Regular cardiac myocyte (primary cell): ENCODE measurements at places on chromosomes 13 and 19. TPM values are rescaled to one million over a fixed set of nuclear protein-coding genes. Genes with fewer than 3 reads are reported as not detected.

KIR3DL2 gene
- not detected in 2 replicates for total RNA-seq

HSH2D gene
- not detected in 2 replicates for total RNA-seq

ERICH4 gene
- total RNA-seq, result not detected in 2 replicates

ZNF784 gene
- total RNA-seq, result 2.3 and 3.4 TPM in 2 replicates

APLP1 gene
- total RNA-seq, result 12.7 and 14.8 TPM in 2 replicates

BRME1 gene
- total RNA-seq, result 1.2 and 1.4 TPM in 2 replicates

KRTDAP gene
- total RNA-seq, result not detected in 2 replicates

ATP4A gene
- not detected in 2 replicates for total RNA-seq

CA11 gene
- 0.58 and 2.5 TPM in 2 replicates for total RNA-seq

MIR17HG gene
- total RNA-seq, result 4.8 and 5.4 TPM in 2 replicates

VSTM1 gene
- not detected in 2 replicates for total RNA-seq

ZSCAN18 gene
- 30.1 and 76.4 TPM in 2 replicates for total RNA-seq

GRIN3B gene
- under 0.01 TPM in 2 replicates for total RNA-seq

ERVK3-1 gene
- 20.6 and 38.2 TPM in 2 replicates for total RNA-seq

ZNF430 gene
- total RNA-seq, result 5.0 and 8.7 TPM in 2 replicates

MED26 gene
- 2.5 and 6.3 TPM in 2 replicates for total RNA-seq

F10 gene
- total RNA-seq, result 4.2 and 12.1 TPM in 2 replicates

CPAMD8 gene
- total RNA-seq, result 0.19 and 0.56 TPM in 2 replicates

SPRED3 gene
- total RNA-seq, result 2.5 and 3.3 TPM in 2 replicates
